ENCODE measurements at places on chromosomes 2 and 18. TPM values are rescaled to one million over a fixed set of nuclear protein-coding genes. Genes with fewer than 3 reads are reported as not detected.

Gene AMER3
- not detected for total RNA-seq

Gene FTCDNL1
- total RNA-seq, result 3.2 TPM

Gene FEV
- not detected for total RNA-seq

Gene ZCCHC2
- total RNA-seq, result 13.3 TPM

Gene COL6A3
- total RNA-seq, result 0.29 TPM

Gene ADD2
- 30.8 TPM for total RNA-seq

Gene MCM6
- total RNA-seq, result 44.8 TPM

Gene SCN2A
- total RNA-seq, result 0.04 TPM

Gene XDH
- 0.92 TPM for total RNA-seq

Gene MC4R
- not detected for total RNA-seq

Gene SLC4A5
- 0.34 TPM for total RNA-seq

Gene TBR1
- 0.01 TPM for total RNA-seq

Gene C2orf66
- total RNA-seq, result not detected

Gene TLX2
- 0.31 TPM for total RNA-seq

Gene ITPRID2
- 38.0 TPM for total RNA-seq

Gene TRIM43
- total RNA-seq, result 0.07 TPM

Gene NT5DC4
- not detected for total RNA-seq

Gene GBX2
- total RNA-seq, result 2.9 TPM

Gene PROKR1
- not detected for total RNA-seq

Measured in A549 treated with dexamethasone at 1 μM for 4 hours (cell line).